ENCODE measurements at places on chromosomes 1 and 21.

DNA sequence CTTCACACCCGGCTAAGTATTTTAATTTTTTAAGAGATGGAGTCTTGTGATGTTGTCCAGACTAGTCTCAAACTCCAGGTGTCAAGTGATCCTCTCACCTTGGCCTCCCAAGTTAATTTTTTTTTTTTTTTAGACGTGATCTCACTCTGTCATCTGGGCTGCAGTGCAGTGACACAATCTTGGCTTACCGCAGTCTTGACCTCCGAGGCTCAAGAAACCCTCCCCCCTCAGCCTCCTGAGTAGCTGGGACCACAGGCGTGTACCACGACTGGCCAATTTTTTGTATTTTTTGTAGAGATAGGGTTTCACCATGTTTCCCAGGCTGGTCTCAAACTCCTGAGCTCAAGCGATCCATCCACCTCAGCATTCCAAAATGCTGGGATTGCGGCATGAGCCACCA, 11.7 kb upstream of the IFNLR1 start:
- no peak for DNase-seq

GRCh38 chr21:14869984-14870852, 194.6 kb downstream of the NRIP1 start:
- DNase-seq, result no peak

- no peak for DNase-seq
Observed at GRCh38 chr1:201419256-201419655, 2.3 kb downstream of the TNNI1 start.

- DNase-seq, result no peak
Observed at GRCh38 chr21:33019885-33020557, 5.7 kb upstream of the OLIG2 start.

GRCh38 chr1:230149751-230150584, 82.9 kb downstream of the GALNT2 start:
- no peak for DNase-seq

DNA sequence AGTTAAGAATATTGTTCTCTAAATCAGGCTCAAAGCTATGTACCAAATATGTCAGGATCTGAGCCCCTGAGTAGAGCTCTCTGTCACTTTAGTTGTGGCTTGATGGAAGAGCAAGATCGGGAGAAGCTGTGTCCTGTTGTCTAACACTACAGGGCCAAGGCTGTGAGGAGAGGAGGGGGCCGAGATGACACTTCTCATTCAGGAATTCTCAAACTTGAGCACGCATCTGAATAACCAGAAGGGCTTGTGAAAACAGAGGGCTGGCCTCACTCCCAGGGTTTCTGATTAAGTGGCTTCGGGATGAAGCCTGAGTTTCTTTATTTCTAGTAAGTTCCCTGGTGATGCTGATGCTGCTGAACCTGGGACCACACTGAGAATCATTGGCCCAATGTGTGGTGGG, 209.2 kb upstream of the DAB1 start:
- DNase-seq, result no peak
